NCI-H1048 (cell line): ENCODE measurements at places on chromosomes 16 and 17.

GRCh38 chr16:87806641-87807546 is 41.1 kb upstream of the KLHDC4 start:
- DNase-seq, result no peak

- DNase-seq, result peak; percentile 21
Measured at GRCh38 chr17:74842599-74843351, 16.9 kb downstream of the GRIN2C start.

DNA sequence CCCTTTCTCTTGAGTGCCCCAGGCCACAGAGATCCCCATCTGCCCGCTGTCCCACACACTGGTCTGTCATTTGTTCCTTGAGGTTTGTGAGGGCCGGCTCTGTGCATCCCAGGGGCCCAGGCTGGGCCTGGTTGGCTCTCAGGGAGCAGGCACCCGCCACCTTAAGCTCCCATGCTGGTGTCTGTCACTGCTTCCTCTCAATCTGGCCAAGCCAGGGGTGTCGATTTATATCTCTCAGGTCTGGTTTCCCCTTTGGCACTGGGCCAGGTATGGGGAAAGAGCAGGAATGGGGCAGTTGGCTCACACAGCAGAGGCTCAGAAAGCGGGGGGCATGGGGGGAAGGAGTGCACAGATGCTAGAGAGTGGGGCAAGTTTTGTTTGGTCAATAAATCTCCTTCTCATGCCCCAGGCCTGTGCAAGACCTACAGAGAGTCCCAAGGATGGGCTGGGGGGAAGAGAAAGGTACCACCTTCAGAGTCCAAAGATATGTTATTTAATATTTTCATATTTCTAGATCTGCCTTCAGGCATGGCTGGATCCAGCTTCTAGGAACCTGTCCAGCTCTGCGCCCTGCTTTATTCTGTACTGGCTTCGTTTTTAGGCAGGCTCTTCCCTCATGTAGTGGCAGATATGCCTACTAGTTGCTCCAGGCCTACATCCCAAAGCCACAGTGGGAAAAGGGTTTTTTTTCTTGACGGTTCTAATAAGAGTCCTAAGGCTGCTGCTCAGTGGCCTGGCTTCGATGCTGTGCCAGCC is 34.3 kb downstream of the IL4R start:
- DNase-seq, result no peak

- DNase-seq, result no peak
Measured at GRCh38 chr16:8924214-8924613, 39.5 kb downstream of the USP7 start.

DNA sequence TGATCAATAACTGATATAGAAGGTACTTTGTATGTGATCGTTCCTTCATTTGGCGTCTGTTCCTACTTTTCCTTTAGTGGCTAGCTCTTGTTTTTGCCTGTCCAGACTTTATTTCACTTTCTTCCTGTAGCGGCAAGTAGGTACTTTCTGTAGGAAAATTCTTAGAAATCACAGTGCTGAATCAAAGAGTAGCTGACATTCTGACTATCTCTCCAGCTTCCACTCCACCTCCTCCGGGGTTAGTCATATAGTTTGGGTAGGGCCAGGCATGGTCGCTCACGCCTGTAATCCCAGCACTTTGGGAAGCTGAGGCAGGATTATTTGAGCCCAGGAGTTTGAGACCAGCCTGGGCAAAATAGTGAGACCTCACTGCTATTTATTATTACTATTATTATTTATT is 29.9 kb upstream of the PAFAH1B1 start:
- DNase-seq, result no peak

- DNase-seq, result no peak
Measured at GRCh38 chr16:5321930-5322329, 224.3 kb upstream of the EEF2KMT start.

DNA sequence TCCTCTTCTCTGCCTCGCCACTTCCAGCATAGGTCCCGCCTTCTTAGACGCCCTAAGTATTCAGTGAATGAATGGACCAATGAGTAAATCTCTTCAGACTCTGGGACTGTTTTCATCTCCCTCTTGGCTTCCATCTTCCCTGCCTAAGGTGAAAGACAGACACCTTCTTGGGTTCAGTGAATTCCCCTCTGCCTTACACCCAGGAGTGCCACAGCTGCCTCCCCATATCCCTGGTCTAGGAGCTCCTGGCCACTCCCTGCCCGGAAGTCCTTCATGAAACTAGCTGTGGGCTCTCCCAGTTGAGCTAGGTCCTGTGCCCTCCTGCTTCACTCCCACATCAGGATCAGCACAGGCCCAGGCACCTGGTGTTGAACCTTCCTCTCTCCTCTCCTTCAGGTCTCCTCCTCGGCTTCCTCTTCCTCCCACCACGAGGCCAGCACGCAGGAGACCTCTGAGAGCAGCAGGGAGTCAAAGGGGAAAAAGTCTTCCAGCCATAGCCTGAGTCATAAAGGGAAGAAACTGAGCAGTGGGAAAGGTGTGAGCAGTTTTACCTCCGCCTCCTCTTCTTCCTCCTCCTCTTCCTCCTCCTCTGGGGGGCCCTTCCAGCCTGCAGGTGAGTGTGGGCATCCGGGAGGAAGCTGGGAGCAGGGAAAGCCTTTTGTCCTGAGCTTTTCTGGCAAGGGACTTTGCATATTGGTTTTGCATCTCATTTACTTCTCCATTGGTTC is 10.3 kb downstream of the MLLT6 start:
- no peak for DNase-seq
